Large intestine (tissue), 12 donors: ENCODE measurements at places on chromosomes 2 and 18.

GRCh38 chr2:96104487-96104861 is 11.9 kb downstream of the ADRA2B start:
- no peak for DNase-seq

GRCh38 chr2:37619959-37620300 is 51.5 kb downstream of the CDC42EP3 start:
- no peak for DNase-seq

GRCh38 chr18:32769071-32769585 is 3.7 kb downstream of the KLHL14 start:
- peak; percentile 10 for DNase-seq

- DNase-seq = no peak
Measured at GRCh38 chr2:196931555-196931954, 5.0 kb upstream of the PGAP1 start.

DNA sequence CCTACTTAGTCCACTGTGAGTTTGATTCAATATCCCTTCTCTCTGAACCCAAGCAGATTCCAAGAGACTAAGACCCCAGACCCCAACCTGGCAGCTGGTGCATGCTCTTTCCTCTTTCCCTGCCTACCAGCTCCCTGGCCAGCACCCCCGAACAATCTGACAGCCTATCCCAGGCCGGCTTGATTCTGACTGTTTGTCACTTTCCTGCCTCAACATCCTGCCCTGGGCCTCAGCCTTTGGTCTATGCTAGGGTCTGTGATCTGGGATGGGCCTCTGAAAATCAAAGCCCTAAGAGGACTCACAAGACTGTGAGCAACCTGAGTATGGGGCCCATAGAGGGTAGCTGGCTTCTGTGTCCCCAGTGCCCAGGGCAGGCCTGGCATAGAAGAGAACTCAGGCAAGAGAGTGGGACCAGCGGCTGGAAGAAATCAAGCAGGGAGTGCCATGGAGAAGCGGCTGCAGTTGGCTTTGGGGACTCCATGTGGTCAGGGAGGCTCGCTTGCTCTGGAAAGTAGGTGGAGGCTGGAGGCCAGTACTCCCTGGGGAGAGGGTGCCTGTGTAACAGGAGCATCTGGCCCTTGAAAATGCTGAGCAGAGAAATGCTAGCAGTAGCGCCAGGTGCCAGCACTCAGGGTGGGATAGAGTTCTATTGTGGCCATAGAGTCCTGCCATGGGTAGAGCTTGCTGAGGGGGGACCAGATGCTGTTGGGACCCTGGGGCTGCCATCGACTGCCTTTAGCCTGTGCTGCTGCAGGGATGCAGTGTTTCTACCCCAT is 343.9 kb downstream of the DYSF start:
- DNase-seq = no peak
